ENCODE measurements at places on chromosomes 13 and 19.

GRCh38 chr19:3482507-3483225 is 575 bp downstream of the SMIM44 start:
- DNase-seq, result no peak

DNA sequence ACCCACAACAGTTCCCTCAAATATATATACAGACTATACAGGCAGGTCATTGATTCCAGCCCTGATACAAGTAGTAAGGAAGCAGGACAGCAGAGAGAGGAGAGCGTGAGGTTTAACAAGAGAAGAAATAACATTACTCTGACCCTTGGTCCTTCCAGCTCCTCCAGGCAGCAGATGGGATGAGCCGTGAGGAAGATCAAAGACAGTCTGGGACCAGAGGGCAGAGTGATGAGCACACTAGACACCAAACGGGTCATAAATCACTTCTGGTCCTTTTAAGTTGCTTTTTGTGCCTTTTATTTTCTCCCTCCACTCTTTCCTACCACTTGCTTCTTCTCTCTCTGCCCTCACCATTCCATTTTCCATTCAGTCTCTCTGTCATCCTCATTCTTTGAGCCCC is 16.9 kb upstream of the MICU2 start:
- no peak for DNase-seq

DNA sequence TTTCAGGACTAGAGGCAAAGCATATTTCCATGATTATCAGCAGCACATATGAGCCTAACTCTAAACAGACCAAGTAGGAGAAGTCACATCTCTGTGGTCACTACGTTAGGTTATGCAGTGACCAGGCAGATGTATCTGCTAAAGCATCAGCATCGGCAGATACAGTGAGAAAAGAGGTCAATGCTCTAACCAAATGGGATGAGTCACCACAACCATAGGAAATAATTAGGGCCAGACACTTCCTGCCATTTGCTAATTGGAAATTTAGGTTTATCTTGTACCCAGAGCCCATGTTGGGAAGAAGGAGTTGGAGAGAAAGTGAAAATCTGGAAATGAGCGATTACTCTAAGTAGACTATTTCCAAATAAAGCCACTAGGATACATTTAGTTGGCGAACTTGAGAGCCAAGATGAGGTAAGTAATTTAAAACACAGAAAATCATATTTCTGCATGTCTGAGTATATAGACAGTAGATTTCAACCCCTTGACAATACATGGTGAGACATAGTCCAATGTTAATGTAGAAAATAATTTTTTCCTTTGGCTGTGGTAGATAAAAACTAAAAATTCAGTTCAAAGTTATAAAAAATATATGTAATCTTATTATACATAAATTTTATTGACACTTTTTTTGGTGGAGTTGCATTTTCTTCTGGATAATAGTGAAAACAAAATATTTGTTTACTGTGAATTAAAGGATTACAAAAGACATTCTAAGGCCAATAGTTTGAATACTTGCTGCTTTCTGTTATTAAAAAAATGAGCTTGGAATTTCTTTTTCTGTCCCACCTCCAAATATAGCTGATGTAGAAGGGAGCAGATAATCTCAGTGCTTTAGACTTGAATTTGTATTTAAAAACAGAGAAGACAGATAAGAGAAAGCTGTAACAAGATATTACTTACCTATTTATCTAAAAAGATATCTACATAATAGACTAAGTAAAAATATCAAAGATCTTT is 104.4 kb upstream of the CSNK1A1L start:
- no peak for DNase-seq

- DNase-seq, result no peak
These were observed 62.8 kb upstream of the MYO16 start for GRCh38 chr13:108566413-108567170.

DNA sequence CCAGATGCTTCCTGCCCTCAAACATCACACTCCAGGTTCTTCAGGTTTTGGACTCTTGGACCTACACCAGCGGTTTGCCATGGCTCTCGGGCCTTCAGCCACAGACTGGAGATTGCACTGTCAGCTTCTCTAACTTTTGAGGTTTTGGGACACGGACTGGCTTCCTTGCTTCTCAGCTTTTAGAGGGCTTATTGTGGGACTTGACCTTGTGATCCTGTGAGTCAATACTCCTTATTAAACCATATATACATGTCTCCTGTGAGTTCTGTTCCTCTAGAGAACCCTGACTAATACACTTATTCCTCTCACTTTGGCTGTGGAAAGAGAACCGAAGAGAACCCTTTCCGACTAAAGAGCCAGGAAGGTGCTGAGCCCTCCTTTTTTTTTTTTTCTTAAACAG is 53.6 kb downstream of the LMO7 start:
- no peak for DNase-seq

- no peak for DNase-seq
These were observed 195.2 kb downstream of the TSHZ3 start for GRCh38 chr19:31154021-31154420.

GRCh38 chr19:54462655-54463530 is 685 bp downstream of the LENG9 start:
- DNase-seq, result peak; percentile 32

GRCh38 chr13:114044486-114044885 is 70.6 kb upstream of the C13orf46 start:
- no peak for DNase-seq
